Activated T-cell treated with anti-CD3 and anti-CD28 coated beads, Interleukin-2, amount 50 U/mL, for 4 hours (primary cell): ENCODE measurements at places on chromosomes 6 and 20.

- DNase-seq, result peak; percentile 81
These were observed 2.1 kb upstream of the PERP start for GRCh38 chr6:138109042-138109997.

DNA sequence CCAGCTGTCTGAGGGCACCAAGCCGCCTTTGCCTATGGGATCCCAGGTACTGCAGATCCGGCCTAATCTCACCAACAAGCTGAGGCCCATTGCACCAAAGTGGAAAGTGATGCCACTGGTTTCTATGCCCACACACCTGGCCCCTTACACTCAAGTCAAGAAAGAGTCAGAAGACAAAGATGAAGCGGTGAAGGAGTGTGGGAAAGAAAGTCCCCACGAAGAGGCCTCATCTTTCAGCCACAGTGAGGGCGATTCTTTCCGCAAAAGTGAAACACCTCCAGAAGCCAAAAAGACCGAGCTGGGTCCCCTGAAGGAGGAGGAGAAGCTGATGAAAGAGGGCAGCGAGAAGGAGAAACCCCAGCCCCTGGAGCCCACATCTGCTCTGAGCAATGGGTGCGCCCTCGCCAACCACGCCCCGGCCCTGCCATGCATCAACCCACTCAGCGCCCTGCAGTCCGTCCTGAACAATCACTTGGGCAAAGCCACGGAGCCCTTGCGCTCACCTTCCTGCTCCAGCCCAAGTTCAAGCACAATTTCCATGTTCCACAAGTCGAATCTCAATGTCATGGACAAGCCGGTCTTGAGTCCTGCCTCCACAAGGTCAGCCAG lies 283.0 kb downstream of the TSHZ2 start:
- no peak for DNase-seq

DNA sequence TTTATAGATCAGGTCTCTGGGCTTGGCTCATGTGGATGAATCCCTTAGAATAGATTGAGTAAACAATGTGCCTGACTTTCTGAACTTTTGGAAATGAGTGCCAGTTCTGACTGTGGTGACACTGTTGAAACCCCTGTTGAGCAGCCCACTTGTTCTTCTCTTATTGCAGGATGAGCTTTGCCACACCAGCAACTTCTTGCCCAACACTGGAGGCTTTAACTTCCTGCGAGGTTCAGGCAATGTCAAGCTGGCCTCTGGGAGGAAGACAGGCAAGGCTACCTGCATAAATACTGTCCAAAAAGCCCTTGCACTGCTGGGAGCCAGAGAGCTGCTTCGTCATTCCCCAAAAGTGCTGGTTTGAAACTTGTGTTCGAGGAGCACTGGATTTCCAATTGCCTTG lies 32.8 kb upstream of the SMIM8 start:
- DNase-seq, result no peak

- no peak for DNase-seq
These were observed 110.3 kb downstream of the COL19A1 start for GRCh38 chr6:69976591-69977090.

GRCh38 chr6:84847390-84848160 lies 83.2 kb upstream of the TBX18 start:
- no peak for DNase-seq

GRCh38 chr6:2274981-2275891 lies 29.8 kb upstream of the GMDS start:
- DNase-seq, result no peak

DNA sequence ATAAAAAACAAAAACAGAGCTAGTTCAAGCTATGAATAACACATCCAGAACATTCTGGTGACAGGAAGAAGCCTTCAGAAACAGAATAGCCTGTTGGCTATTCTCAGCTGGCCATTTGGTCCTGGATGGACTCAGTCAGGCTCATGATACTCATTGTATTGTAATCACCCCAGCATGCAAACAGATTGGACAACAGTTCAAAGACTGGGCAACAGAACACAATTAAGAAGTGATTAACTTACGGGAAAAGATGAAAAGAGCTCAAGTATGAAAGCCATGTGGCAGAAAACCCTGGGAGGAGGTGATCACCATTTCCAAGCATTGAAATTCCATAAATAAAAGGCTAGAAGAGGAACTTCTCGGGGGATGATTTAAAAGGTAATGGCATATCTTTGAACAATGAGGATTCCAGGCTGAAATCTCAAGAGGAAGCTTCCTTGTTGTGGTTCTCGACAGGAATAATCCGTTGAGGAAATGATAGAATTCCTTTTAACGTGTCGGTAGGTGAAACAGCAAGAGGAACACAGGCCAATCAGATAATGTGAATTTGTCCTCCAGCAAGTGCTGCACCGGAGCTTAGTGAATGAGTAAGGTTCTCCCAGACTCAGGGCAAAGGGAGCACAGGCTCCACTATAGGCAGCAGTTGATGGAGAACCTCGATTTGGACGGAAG lies 172.4 kb downstream of the BCAS1 start:
- no peak for DNase-seq

DNA sequence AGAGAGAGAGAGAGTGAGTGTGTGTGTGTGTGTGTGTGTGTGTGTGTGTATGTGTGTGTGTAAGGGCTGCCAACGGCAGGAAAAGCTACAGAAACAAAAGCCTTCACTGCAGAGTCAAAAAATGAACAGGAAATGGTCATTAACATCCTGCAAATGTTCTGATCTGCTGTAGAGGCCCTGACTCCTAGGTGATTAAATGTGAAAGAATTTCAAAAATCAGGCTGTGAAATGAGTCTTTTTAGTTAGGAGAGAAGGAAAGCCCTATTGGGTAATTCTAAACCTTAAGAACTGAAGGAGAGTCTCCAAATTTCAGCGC lies 166.5 kb upstream of the MYLIP start:
- DNase-seq, result no peak

- DNase-seq, result no peak
These were observed 113.3 kb upstream of the SSTR4 start for GRCh38 chr20:22921595-22922421.

- DNase-seq, result no peak
These were observed 8.7 kb downstream of the APMAP start for GRCh38 chr20:24983896-24984295.

DNA sequence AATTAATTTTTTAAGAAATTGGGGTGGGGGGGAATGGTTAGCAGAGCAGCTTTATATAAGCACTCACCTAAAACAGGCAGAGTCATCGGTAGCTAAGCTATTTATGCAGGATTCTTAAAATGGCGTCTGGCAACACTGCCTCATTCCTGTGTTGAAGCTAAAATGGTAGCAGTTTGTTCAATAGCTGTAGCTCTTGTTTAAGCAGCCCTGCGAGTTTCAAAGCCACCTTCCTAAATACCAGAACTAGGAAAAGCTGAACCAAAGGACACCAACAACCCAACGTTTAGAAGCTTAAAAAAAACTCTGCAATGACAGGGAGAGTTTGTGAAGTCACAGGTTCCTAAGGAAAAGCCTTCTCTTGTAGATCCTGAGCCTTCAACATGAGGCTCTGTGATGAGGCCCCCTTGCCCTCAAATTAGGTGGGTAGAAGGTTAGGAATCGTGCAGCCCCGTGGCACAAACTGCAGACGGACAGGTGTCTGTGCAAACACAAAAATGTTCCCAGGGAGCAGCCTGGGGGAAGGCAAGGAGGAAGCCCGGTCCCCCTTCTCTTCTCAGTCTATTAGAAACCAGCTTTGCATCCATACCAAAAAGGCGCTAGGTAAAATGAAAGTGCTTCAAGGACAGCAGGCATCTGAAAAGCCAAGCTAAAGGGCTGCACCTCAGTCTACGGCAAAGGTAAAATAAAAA lies 4.7 kb downstream of the ZMYND8 start:
- no peak for DNase-seq

DNA sequence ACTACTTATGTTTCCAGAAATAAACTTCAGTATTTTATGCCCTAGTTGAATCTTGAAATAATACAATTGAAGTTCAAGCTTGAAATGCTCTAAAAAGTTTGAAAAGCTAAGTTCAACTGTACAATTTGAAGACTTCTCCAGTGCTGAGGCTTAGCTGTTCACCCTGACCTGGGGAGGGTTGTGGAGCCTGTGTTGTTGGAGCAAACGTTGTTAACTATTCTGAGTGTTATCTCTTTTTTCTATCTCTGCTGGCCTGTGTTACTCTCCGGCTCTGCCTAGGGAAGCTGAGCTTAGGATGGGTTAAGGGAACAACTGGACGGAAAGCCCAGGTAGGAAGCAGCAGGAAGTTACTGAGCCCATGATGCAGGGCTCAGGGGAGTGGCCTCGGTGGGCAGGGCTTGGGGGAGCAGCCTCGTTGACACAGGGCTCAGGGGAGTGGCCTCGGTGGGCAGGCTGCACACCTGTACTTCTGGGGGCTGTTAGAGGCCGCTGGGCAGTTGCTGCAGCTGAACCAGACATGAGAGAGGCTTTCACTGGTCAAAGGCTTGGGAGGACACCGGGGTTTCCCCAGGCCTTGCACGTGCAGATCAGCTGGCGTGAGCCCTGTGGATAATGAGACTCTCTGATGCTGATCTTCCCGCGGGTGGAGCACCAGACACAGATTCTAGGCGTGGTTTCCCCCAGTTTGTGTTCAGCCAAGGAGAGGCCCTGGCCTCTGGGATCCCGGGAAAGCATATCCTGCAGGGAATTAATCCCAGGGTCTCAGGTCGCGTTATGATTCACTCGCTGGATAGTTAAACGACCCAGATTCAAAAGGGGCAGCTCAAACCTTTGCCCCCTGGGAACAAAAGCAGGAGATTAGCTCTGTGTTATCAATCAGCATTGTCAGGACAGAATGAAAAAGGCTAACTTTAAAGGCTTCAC lies 58.9 kb downstream of the ERMARD start:
- no peak for DNase-seq

DNA sequence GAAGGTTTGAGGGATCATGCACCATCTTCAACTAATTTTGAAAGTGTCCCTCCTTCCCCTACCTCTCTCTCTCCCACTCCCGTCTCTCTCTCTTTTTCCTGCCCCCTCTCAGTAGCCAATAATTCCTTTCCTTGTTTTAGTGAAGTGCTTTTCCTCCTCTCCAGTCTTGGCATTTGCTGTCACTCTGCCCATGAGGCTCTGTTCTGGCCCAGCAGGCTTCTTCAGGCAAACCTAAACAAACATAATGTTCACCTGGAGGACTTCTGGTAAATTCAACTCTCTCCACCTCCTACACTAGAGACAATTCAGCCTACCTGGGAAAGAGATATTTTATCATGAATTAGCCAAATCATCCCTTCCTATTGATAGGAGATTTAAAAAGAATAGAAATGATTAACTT lies 320.4 kb upstream of the RNF24 start:
- no peak for DNase-seq

DNA sequence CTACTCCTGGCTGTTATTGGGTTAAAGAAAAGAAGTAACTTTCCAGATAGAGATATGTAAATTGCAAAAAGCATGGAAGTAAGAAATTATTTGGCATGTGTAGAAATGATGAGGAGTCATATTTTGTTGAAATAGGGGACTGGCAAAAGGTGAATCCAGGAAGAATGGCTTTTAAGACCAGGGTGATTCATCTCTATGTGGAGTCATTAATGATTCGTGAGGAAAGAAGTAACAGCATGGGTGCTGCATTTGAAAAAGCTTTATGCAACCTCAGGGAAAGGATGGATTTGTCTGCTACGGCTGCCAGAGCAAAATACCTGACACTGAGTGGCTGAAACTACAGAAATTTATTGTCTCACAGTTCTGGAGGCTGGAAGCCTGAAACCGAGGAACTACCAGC lies 14.8 kb upstream of the SYNE1 start:
- no peak for DNase-seq

DNA sequence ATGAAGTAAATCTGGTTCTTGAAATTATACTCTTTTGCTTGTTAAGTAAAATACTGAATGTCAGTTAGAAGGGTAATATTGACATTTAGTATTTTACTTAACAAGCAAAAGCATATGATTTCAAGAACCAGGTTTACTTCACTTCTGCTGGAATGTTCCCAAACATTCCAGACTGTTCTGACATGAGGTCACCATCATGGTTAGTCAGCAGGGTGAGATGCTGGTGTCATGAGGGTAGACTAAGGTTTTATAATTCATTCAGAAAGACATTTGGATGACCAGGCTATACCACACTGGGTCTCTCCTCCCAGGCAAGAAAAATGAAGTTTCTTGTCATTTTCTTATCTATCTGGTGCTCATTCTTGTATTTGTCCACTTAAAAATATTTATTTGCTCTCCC lies 414.4 kb upstream of the MMS22L start:
- DNase-seq, result no peak

DNA sequence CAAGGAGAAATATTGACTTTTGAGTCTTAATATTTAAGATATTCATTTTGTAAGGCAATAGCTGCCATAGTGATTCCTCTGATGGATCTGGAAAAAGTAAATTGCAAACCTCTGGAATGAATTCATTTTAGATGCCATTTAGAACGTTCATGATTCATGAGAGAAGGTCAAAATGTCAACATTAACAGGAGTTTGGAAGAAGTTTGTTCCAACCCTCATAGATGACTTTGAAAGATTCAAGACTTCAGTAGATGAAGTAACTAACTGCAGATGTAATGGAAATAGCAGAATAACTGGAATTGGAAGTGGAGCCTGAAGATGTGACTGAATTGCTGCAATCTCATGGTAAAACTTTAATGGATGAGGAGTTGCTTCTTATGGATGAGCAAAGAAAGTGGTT lies 100.9 kb upstream of the CCN2 start:
- DNase-seq, result no peak

GRCh38 chr6:69825904-69826303 lies 29.1 kb upstream of the LMBRD1 start:
- DNase-seq, result no peak

DNA sequence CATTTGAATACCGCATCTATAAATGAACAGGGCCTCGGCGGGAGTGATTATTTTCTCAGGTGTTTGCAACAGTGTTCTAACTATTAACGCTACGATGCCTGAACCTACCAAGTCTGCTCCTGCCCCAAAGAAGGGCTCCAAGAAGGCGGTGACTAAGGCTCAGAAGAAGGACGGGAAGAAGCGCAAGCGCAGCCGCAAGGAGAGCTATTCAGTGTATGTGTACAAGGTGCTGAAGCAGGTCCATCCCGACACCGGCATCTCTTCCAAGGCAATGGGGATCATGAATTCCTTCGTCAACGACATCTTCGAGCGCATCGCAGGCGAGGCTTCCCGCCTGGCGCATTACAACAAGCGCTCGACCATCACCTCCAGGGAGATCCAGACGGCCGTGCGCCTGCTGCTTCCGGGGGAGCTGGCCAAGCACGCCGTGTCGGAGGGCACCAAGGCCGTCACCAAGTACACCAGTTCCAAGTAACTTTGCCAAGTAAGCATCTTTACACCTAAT lies 70.9 kb downstream of the HFE start:
- DNase-seq, result peak; percentile 74
